Choroid plexus epithelial cell (primary cell): ENCODE measurements at places on chromosomes 4 and X.

GRCh38 chrX:103737696-103738095 lies 27.0 kb downstream of the TMEM31 start:
- no peak for DNase-seq

- DNase-seq = no peak
These were observed 92.7 kb downstream of the SRPX start for GRCh38 chrX:38127961-38128360.

GRCh38 chr4:156656896-156657295 lies 314.7 kb downstream of the PDGFC start:
- DNase-seq = no peak

DNA sequence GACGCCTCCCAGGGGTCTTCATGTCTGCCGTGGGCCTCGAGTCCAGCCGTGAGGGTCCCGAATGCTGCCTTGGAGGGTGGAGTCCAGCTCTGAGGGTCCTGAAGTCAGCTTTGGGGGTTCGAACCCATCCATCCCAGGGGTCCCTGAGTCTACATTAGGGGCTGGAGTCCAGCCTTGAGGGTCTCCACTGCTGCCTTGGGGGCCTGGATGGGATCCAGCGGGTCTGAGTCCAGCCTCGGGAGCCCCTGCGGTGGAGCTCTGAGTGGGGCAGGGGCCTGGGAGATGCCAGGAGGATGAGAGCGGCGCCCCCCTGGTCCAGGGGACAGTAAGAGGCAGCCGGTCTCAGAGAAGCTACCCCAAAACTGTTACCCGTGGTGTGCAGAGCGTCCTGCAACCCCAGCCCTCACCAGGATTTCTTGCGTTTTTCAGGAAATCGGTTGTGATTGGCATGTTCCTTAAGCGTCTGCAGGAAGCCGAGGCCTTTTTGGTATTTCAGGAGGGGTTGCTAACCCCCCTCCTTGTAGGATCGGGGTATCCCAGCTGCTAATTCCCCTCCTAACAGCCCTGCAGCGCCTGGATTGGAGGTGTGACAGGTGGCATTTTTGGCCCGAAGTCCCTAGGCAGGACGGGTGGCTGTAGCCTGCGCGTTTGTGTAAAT lies 1.7 kb upstream of the GTPBP6 start:
- peak; percentile 38 for DNase-seq

GRCh38 chrX:10050481-10050880 lies 83.3 kb downstream of the CLDN34 start:
- no peak for DNase-seq

GRCh38 chrX:111467896-111468295 lies 43.5 kb upstream of the SERTM2 start:
- DNase-seq = no peak

GRCh38 chr4:139950568-139950967 lies 203.4 kb downstream of the MAML3 start:
- DNase-seq = peak; percentile 87

DNA sequence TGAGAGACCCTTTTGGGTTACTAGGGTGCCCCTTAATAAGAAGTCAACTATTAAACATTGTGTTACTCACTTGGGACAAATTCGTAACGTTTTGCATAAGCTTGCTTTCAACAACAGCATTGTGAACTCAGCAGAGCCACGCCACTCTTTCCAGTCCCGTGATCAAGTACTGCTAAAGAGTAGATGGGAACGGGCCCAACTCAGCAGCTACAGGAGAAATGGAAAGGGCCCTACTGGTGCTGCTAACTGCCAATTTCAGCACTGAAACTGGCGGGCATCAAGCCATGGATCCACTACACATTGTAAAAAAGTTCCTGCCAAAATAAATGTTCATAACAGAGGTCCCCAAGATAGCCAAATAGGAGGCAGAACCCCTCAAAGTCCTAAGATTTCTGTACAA lies 19.0 kb upstream of the DHX15 start:
- no peak for DNase-seq

GRCh38 chr4:3862640-3863420 lies 96.6 kb downstream of the ADRA2C start:
- no peak for DNase-seq

DNA sequence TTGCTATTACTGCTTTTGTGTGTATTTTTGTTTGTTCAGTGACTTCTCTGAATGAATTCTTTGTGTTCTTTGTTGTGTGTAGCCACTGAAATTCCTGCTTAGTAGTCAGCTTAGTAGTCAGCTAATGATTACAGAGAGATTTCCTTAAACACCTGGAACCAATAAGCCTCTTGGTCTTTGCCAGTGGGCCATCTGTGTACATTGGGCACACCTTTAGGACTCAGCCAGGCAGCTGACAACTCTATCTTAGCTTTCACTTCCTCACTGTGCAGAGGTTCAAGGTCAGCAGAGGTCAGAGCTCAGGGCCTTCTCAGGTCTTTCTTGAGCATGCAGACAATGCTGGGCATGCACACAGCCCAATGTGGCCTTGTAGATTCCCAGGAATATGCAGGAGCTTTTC lies 59.3 kb downstream of the RWDD4 start:
- DNase-seq = no peak

GRCh38 chr4:48339642-48340041 lies 1.7 kb upstream of the SLAIN2 start:
- DNase-seq = no peak

DNA sequence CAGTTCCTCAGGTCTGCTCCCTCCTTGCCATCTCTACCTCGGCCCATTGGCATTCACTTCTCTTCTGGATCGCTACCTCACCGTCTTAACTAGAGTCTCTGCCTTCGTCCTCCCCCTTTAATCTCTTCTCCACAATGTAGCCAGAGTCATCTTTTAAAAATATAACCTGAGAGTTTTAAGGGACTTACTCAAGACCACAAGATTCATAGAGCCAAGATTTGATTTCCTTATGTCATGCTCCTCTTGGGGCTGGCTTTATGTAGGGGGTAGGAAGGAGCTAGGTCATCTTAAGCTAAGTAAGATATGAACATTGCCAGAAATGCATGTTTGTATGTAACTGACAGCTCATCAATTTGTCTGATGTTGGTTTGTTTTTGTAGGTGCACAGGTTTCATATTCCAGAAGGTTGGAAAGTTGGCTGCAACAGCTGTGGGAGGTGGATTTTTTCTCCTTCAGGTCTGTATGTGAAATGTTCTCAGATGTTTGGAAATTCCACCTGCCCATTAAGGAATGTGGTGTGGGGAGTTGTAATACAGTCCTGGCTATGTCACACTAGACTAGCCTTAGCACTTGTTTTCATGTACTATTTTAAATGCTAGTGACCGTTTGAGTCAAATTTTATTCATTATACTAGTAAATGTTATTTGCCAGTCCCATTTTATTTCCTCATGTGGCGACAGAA lies 19.6 kb downstream of the FUNDC2 start:
- no peak for DNase-seq

- no peak for DNase-seq
These were observed 62.8 kb upstream of the DIAPH2 start for GRCh38 chrX:96621811-96622210.

- DNase-seq = no peak
These were observed 58.2 kb upstream of the MXD4 start for GRCh38 chr4:2320152-2320551.

- no peak for DNase-seq
These were observed 26.2 kb downstream of the FBXW7 start for GRCh38 chr4:152509595-152510225.

GRCh38 chr4:185648631-185649030 lies 113.3 kb upstream of the PDLIM3 start:
- no peak for DNase-seq

- no peak for DNase-seq
These were observed 9.7 kb upstream of the RAB28 start for GRCh38 chr4:13493793-13494192.
